ENCODE measurements at places on chromosomes 4 and X. TPM values are rescaled to one million over a fixed set of nuclear protein-coding genes. Genes with fewer than 3 reads are reported as not detected.

- no peaks in the 10 kb centered on the region for H3K27me3 ChIP-seq
- no peak for DNase-seq
- no peak overlapping the region for H3K4me3 ChIP-seq
Observed at GRCh38 chrX:15956681-15957080, 102.1 kb upstream of the AP1S2 start.

DNA sequence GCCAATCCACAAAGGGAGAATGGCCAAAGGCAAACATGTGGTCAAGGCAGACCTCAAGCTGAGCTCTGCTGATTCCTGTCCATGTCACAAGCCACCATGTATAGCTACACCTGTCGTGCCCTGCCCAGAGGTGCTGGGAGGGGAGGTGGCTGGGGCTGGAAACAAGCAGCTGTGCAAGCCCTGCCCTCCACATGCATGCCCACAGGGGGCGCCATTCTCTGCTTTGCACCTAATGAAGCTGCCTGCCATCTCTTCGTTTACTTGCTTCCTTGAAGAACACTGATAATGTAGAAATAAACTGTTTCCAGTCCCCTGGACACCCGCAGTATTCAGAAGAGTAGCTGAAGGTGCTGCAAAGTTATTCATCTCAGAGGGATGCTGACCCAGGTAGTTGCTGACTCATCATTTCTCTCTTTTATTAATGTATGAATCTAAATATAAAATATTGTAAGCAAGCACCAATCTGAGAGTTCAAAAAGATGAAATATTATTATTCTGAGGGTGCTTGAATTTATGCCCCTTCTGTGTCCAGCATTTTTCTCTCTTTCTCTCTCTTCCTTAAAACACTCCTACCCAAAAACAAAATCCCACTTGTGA, 278.6 kb downstream of the ADGRA3 start:
- H3K4me1 ChIP-seq, result no peaks in the 10 kb centered on the region
- H3K4me3 ChIP-seq, result peak overlapping the region; percentile 4
- no peak overlapping the region for H3K27ac ChIP-seq
- no peak for DNase-seq

The SPATA18 gene
- total RNA-seq, result 5.4 TPM

The RTL9 gene
- not detected for total RNA-seq

The RS1 gene
- total RNA-seq, result not detected

All from esophagus squamous epithelium (tissue), 5 donors.